Transverse colon (tissue), 4 donors: ENCODE measurements at places on chromosomes 16 and 17.
A peak's percentile ranks its signal among the peaks of the same experiment; 100 is the strongest.

GRCh38 chr17:46046957-46047356, 47.9 kb downstream of the STH start:
- no peak for DNase-seq

GRCh38 chr16:56825826-56826225, 39.2 kb upstream of the SLC12A3 start:
- no peak for DNase-seq

GRCh38 chr17:28331891-28332420, 3.3 kb downstream of the IFT20 start:
- peak; percentile 8 for DNase-seq

GRCh38 chr16:11299865-11300559, 18.9 kb upstream of the PRM1 start:
- DNase-seq, result no peak

- DNase-seq, result no peak
Observed at GRCh38 chr16:88993166-88993761, 16.3 kb upstream of the CBFA2T3 start.

- no peak for DNase-seq
Observed at GRCh38 chr17:48484850-48485249, 46.0 kb downstream of the HOXB1 start.

GRCh38 chr16:31134091-31134571, 1.4 kb downstream of the PRSS8 start:
- no peak for DNase-seq

DNA sequence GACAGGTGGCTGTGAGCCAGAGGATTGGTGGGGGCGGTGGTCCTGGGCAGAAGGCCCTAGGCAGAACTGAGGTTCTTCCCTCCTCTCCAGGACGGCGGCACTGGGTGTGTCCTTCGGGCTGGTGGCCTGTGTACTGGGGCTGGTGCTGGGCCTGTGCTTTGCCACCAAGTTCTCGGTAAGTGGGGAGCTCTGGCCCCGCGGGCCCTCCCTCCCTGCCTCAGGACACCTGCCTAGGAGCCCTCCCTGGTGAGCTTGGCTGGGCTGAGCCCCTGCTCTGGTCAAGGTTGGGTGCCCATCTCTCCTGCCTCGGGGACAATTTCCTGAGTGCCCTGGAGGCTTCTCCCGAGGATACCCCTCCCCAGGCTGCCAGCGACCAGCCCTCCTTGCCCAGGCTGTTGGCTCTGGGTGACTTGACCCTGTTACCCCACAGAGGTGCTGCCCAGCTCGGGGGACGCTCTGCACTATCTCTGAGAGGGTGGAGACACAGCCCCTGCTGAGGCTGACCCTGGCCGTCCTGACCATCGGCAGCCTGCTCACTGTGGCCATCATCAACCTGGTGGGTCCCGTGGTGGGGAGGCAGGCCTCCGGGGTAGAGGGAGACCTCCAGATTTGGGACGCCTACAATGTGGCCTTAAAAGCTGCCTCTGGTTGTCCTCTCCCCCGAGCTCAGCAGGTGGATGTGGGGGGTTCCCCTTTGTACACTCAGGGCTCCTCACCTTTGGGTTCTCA, 42.0 kb downstream of the ADCY7 start:
- DNase-seq, result no peak

GRCh38 chr17:41464682-41465081, 2.5 kb downstream of the KRT32 start:
- DNase-seq, result no peak

DNA sequence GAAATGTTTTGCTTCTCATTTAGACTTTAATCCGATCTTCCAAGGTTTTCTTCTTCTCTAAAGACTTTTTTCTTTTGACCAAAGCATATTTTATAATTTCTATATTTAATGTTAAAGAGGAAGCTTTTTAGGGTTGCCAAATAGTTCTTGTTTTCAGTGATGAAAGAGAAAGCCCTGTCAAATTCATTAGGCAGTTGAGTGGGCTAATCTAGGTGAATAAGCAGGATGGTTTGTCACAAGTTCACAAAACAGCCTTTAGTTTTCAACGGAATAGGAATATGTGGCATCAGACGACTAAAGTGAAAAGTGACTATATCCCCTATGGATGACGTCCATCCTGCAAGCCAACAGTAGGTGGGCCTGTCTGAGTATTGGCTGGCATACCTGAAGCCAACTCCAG, 118.8 kb downstream of the NLK start:
- no peak for DNase-seq

- no peak for DNase-seq
Observed at GRCh38 chr17:31061678-31062077, 33.1 kb upstream of the NF1 start.

GRCh38 chr17:67223924-67224323, 21.1 kb downstream of the HELZ start:
- DNase-seq, result no peak

GRCh38 chr17:37490022-37490587, 414 bp downstream of the DUSP14 start:
- peak; percentile 61 for DNase-seq

DNA sequence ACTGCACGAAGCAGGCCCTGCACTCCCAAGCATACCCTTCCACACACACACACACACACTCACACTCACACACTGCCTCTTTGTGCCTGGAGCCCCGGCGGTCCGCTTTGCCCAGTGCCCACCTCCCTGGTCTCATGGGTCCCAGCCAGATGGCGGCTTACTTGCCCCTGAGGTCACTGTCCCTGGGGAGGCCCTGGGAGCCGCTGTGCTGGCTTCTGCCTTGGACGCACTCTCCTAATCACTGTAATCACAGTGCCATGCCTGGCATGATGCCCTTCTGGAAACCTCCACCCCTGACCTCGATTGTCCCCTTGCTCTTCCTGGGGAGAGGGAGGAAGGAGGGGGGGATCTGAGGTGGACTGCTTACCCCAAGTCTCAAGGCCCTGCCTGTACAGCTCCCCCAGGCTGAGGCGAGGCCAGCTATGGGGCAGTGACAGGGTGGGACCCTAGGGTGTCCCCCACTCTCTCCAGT, 36.0 kb downstream of the ARHGAP23 start:
- no peak for DNase-seq

GRCh38 chr17:36813357-36813756, 123.9 kb upstream of the LHX1 start:
- DNase-seq, result no peak

- no peak for DNase-seq
Observed at GRCh38 chr16:77652399-77652798, 69.9 kb upstream of the NUDT7 start.

DNA sequence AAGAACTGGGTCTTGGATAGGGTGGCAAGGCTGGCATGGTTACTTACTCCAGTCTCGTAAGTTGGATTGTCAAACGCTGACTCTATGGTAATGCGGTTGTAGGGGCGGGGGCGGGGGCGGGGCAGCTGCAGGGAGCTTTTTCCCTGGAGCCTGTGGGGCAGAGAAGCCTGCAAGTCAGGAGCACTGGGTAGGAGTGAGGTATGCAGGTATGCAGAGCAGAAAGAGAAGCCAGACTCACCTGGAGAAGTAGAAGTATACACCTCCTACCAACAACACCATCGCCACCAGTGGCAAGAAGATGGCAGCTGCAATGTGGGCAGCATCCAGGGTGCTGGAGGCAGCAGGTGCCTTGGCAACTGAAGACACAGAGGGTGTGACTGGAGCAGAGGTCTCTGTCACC, 4.8 kb upstream of the PHF12 start:
- no peak for DNase-seq

DNA sequence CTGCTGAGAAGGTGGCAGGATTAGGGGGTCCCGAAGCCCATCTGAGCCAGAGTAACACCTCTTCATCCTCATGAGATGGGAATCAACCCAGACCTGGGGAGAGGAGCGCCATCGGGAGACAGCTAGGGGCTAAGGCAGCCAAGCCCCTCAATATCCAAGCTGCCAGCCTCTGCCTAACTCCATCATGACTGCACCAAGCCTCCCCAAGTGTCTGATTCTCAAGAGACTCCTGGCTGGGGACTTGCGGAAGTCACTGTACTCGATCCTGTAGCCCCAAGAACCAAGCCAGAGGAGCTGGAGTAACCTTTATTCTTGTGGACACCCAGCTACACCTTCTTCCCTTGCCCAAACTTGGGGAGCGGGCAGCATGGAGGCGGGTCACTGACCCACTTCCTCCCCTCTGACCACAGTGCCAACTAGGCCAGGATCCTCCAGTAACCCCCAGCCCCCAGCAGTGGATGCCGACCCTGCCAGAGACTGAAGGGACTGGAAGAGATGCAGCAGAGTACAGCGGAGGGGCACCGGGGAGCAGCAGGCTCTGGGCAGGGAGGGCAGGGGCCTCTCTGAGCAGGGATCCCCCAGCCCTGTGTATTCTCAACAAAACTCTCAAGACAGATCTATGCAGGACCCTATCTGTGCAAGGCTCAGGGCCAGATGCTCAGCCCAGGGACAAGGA, 13.3 kb downstream of the HDAC5 start:
- DNase-seq, result no peak

- no peak for DNase-seq
Observed at GRCh38 chr16:14566599-14566998, 63.5 kb downstream of the PARN start.

DNA sequence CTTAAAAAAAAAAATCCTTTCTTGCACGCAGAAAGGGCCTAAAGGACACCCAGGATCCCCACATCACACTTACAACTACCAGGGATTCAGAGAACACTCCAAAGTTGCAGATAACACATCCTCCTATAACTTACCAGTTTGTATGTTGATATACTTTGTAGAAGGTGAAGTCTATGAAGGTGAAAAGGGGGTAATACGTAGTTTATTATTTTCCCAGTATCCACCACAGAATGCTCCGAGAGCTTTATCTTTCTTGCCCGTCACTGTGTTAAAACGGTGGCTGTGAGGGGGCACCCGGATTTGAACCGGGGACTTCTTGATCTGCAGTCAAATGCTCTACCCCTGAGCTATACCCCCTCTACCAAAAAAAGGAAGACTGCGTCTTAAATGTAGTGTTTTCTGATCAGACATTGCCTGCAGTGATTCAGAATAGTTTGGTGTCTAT, 7.9 kb upstream of the RPL23 start:
- DNase-seq, result no peak

DNA sequence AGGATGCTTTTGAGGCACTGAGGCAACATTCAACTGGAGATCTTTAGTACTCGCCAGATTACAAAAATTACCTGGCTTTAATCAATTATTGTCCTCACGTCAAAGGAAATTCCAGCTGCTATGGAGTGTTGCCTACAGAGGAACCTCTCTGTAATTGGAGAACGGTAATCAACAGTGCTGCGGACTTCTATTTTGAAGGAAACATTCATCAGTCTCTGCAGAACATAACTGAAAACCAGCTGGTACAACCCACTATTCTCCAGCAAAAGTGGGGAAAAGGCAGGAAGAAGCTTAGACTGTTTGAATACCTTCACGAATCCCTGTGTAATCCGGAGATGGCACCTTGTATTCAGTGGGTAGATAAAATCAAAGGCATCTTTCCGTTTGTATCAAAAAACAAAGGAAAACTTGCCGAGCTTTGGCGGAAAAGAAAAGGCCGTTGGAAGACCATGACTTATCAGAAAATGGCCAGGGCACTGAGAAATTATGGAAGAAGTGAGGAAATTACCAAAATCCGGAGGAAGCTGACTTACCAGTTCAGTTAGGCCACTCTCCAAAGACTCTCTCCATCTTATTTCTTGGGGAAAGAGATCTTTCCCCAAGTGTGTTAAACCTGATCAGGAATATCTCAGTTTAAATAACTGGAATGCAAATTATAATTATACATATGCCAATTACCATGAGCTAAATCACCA, 3.0 kb downstream of the SLC35G3 start:
- no peak for DNase-seq

DNA sequence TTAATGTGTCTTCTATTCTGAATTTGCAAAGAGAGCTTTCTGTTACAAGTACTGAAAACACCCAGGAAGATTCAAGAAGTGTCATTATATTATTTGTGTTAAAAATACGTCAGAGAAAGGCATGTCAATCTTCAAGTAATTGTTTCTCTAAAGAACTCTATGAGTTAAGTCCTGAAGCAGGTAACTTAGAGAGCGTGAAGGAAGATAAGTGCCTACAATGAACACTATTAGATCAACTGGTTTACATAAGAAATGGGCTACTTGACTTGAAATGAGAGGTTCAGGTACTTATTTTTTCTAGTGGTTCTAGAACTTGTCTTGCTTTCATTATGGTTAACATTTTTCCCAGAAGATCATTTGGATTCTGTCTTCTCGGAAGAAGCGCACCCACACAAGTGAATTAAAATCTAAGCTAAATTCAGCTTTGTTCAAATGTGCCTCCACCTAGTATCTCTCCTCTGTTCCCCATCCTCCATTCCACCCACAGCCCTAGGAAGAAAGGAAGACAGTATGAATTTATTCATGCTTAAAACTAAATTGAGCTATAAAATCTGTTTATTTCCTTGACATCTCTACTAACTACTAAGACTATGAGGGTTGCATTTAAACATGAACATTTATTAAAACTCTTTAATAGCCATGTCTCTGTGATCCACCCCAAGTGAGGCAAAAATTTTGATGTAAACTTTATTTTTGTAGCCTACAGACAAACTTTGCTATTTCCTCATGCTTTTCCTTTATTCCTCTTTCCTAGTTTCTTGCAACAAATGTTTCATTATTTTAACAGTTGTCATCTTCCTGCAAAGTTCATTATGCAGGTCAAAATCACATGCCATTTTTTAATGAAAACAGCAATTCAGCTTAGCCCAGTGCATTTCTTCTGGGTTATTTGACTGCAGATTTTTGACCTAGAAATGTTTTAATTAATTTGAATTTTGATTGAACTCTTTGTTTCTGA, 206.8 kb downstream of the KCNJ2 start:
- DNase-seq, result no peak

DNA sequence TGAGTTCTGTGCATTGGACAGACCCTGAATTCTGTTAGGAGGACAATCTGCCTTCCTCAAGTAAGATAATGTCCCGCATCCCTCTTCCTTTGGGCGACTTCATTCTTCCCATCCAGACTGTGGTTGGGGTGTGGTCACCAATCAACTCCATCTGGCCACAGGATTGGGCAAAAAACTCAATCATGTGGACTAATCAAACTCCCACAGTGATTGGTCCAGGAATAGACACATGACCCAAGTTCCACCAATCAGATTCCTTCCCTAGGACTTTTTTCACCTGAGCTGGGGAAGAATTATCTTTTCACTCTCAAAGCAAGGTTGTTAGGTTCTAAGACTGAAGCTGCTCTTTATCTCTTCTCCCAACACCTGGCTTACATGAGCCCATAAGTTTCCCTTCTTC, 13.2 kb upstream of the NKD1 start:
- no peak for DNase-seq

DNA sequence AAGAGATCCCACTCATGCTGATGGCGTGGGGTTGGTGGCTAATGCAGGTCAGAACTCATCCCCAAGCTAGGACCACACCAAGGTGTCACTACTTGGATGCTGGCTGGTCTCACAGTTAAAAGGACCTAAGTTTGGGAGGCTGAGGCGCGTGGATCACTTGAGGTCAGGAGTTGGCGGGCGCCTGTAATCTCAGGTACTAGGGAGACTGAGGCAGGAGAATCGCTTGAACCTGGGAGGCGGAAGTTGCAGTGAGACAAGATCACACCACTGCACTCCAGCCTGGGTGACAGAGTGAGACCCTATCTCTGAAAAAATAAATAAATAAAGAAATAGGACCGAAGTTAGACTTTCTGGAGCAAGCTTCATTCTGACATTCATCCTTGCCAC, 6.6 kb upstream of the CDC42EP4 start:
- no peak for DNase-seq

- no peak for DNase-seq
Observed at GRCh38 chr16:57190136-57190535, 4.0 kb downstream of the RSPRY1 start.
